CD4-positive, CD25-positive, alpha-beta regulatory T cell (primary cell): ENCODE measurements at places on chromosomes 16 and 17. TPM values are rescaled to one million over a fixed set of nuclear protein-coding genes. Genes with fewer than 3 reads are reported as not detected.

- H3K27ac ChIP-seq, result no peak overlapping the region
- no peak overlapping the region for H3K4me3 ChIP-seq
- peaks cover 2% of the 10 kb centered on the region for H3K27me3 ChIP-seq
- no peaks in the 10 kb centered on the region for H3K36me3 ChIP-seq
- DNase-seq, result no peak
- H3K4me1 ChIP-seq, result no peaks in the 10 kb centered on the region
Observed at GRCh38 chr16:82748026-82748425, 121.3 kb downstream of the CDH13 start.

ABI3 gene
- total RNA-seq, result 6.5 TPM

- no peak for DNase-seq
- H3K36me3 ChIP-seq, result no peaks in the 10 kb centered on the region
- H3K27ac ChIP-seq, result no peak overlapping the region
- no peak overlapping the region for H3K4me3 ChIP-seq
- H3K27me3 ChIP-seq, result peaks cover 7% of the 10 kb centered on the region
- no peaks in the 10 kb centered on the region for H3K4me1 ChIP-seq
Observed at GRCh38 chr16:71188956-71189712, 41.4 kb downstream of the HYDIN start.

KRT24 gene
- total RNA-seq, result not detected

ITGAL gene
- 393 TPM for total RNA-seq

- H3K36me3 ChIP-seq, result no peaks in the 10 kb centered on the region
- no peak overlapping the region for H3K27ac ChIP-seq
- H3K4me1 ChIP-seq, result peaks cover 9% of the 10 kb centered on the region
- H3K27me3 ChIP-seq, result no peaks in the 10 kb centered on the region
- H3K4me3 ChIP-seq, result no peak overlapping the region
Observed at GRCh38 chr17:50027172-50027880, 28.6 kb upstream of the ITGA3 start.

DNA sequence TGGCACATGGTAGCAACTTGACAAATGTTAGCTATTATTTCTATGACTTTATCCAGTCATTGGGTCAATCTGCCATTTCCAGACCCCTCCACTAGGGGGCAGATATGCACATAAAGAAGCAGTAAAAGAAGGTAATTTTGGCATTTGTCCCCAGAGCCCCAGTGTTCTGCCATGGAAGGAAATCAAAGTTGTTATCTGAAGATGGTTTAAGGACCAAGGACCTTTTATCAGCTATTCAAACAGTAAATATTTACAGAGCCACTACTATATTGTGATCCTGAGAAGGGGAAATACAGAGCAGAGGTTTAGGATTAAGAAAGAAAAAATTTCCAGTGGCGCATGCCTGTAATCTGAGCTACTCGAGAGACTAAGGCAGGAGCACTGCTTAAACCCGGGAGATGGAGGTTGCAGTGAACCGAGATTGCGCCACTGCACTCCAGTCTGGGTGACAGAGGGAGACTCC lies 20.0 kb downstream of the TRAF4 start:
- no peaks in the 10 kb centered on the region for H3K27me3 ChIP-seq
- no peaks in the 10 kb centered on the region for H3K4me1 ChIP-seq
- peaks cover 43% of the 10 kb centered on the region for H3K36me3 ChIP-seq

GRCh38 chr16:68778551-68779231 lies 41.6 kb downstream of the CDH1 start:
- no peak overlapping the region for H3K27ac ChIP-seq
- no peaks in the 10 kb centered on the region for H3K27me3 ChIP-seq
- peaks cover 3% of the 10 kb centered on the region for H3K4me1 ChIP-seq
- H3K36me3 ChIP-seq, result no peaks in the 10 kb centered on the region
- DNase-seq, result no peak

MYO15A gene
- total RNA-seq, result 0.81 TPM

SDR42E1 gene
- total RNA-seq, result 3.7 TPM

PTRH2 gene
- 8.4 TPM for total RNA-seq

CLUH gene
- total RNA-seq, result 43.1 TPM

- DNase-seq, result no peak
- no peak overlapping the region for H3K27ac ChIP-seq
- H3K4me3 ChIP-seq, result no peak overlapping the region
- H3K4me1 ChIP-seq, result no peaks in the 10 kb centered on the region
- no peaks in the 10 kb centered on the region for H3K36me3 ChIP-seq
Observed at GRCh38 chr16:86031141-86031678, 132.2 kb downstream of the IRF8 start.

- H3K27ac ChIP-seq, result no peak overlapping the region
- H3K4me1 ChIP-seq, result no peaks in the 10 kb centered on the region
- no peaks in the 10 kb centered on the region for H3K36me3 ChIP-seq
- DNase-seq, result no peak
- no peaks in the 10 kb centered on the region for H3K27me3 ChIP-seq
Observed at GRCh38 chr16:20300312-20301097, 26.8 kb downstream of the GP2 start.

GRCh38 chr17:60277258-60277657 lies 114.7 kb downstream of the USP32 start:
- H3K27ac ChIP-seq, result no peak overlapping the region
- DNase-seq, result no peak
- no peak overlapping the region for H3K4me3 ChIP-seq
- H3K27me3 ChIP-seq, result no peaks in the 10 kb centered on the region

DNA sequence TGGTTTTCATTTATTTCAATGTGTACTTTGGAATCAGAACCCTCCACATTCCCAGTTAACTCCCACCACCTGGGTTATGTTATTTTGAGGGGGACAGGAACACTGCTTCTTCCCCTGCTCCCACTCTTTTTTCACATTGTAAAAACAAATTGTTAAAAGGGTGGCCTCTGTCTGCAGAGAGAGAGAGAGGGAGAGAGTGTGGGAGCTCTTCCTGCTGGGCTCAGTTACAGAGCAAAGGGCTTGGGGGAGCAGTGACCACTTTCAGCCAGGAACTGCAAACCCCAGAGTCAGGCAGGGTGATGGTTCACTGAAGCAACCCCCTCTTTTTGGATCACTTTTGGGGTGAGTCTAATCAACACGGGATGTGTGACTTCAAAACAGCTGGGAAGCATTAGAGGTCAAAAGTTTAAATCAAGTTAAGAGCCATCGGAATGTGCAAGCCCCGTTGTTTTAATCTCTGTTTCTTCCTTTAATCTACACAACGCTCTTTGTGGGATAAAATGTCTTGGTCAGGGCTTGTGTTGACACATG lies 577.0 kb upstream of the CDH11 start:
- no peaks in the 10 kb centered on the region for H3K4me1 ChIP-seq
- H3K27ac ChIP-seq, result no peak overlapping the region
- DNase-seq, result no peak

KRT26 gene
- not detected for total RNA-seq

TMC6 gene
- total RNA-seq, result 727 TPM

DNA sequence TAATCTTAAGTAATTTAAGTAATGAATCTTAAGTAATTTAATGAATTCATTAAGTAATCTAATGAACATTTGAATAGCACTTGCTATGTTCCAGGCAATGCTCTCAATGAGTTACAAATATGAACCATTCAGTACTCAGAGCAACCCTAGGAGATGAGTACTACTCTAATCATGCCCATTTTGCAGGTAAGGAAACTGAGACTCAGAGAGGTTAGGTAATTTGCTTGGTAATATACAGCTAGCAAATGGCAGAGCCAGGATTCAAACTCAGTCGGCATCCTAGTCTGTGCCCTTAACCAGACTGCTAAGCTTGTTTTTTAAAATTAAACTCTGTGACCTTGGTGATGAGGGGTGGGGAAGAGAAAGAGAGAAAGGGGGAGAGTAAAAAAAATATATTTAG lies 25.6 kb downstream of the ACSM1 start:
- H3K36me3 ChIP-seq, result no peaks in the 10 kb centered on the region
- H3K4me1 ChIP-seq, result no peaks in the 10 kb centered on the region
- H3K27me3 ChIP-seq, result no peaks in the 10 kb centered on the region
- H3K4me3 ChIP-seq, result no peak overlapping the region

IGFALS gene
- total RNA-seq, result 0.84 TPM

NKD1 gene
- total RNA-seq, result 2.4 TPM

DNA sequence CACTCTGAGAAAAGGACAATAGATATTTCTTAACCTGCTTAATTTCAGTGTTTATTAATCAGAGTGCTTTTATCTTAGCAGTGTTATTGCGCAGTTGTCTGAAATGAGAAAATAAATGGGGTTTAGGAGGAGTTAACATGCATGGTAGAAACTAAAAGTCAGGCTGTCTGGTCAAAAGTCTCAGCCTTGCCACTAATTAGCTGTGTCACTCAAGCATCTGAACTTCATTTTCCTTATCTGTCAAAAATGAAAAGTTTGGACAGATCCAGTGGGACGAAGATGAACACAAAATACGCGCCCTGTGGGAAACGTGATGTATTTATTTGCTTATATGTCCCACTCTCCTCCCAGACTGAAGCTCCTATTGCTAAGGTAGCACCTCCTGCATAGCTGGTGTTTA lies 6.3 kb upstream of the MEIOB start:
- no peaks in the 10 kb centered on the region for H3K4me1 ChIP-seq
- no peak overlapping the region for H3K4me3 ChIP-seq
- H3K36me3 ChIP-seq, result no peaks in the 10 kb centered on the region
- DNase-seq, result no peak
- no peak overlapping the region for H3K27ac ChIP-seq

GRCh38 chr16:78993346-78993745 lies 607.2 kb downstream of the MAF start:
- no peak overlapping the region for H3K4me3 ChIP-seq
- no peaks in the 10 kb centered on the region for H3K36me3 ChIP-seq
- H3K27me3 ChIP-seq, result no peaks in the 10 kb centered on the region
- H3K27ac ChIP-seq, result no peak overlapping the region

DNA sequence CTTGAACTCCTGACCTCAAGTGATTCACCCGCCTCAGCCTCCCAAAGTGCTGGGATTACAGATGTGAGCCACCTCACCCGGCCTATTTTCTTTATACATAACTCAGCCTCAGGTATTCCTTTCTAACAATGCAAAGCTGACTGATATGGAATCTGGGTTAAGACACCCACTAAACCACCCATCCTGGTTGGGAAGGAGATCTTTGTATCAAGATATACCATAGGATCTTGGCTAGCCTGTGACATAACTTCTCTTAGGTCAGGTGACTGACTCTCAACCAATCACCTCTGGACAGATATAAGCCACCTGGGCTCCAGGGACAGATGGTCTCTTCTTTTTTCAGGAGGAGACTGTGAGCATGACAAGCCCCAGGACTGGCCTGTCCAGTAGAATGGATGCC lies 51.2 kb upstream of the NKD1 start:
- no peak overlapping the region for H3K27ac ChIP-seq
- H3K4me1 ChIP-seq, result no peaks in the 10 kb centered on the region
- H3K4me3 ChIP-seq, result no peak overlapping the region
- no peak for DNase-seq
- no peaks in the 10 kb centered on the region for H3K27me3 ChIP-seq
- H3K36me3 ChIP-seq, result no peaks in the 10 kb centered on the region

DNA sequence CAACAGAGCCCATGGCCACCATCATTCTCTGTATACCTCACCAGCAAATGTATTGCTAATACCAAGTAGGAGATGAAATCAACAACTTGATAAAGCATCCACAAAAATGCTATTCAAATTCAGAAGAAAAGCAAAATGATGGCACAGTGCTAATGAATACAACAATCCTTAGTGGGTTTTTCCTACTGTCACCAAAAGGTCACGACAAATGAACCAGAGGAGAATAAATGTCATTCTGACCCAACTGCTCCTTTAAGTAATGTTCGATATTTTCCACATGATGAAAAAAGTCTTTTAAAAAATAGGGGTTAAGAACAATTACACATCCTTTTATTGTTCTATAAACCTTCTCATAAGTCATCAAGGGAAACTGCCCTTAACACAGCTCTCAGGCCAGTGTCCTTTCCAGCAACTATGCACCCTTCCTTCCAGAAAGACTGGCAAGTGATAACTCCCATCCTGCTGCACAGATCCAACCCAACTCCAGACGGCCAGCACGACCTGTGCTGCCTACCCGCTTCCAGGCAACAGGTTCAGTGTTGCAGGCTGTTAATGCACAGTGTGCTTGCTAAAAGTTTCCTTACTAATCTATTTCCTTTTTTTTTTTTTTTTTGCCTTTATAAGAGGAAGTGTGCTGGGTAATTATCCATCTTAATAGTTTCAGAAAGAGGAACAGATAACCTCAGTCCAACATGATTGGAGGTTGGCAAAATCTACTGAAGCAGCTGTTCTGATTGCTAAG lies 15.4 kb downstream of the FBXO31 start:
- H3K4me1 ChIP-seq, result peaks cover 12% of the 10 kb centered on the region
- DNase-seq, result no peak
- H3K36me3 ChIP-seq, result peaks cover 20% of the 10 kb centered on the region
- no peak overlapping the region for H3K27ac ChIP-seq

GRCh38 chr17:72345088-72345487 lies 224.3 kb downstream of the SOX9 start:
- H3K4me3 ChIP-seq, result no peak overlapping the region
- no peaks in the 10 kb centered on the region for H3K4me1 ChIP-seq
- DNase-seq, result no peak
- no peak overlapping the region for H3K27ac ChIP-seq

CDH3 gene
- total RNA-seq, result 0.32 TPM

FOXN1 gene
- not detected for total RNA-seq

TANC2 gene
- 20.0 TPM for total RNA-seq

GRCh38 chr17:48162306-48162934 lies 54.9 kb downstream of the SNX11 start:
- no peaks in the 10 kb centered on the region for H3K27me3 ChIP-seq
- H3K27ac ChIP-seq, result no peak overlapping the region
- peaks cover 62% of the 10 kb centered on the region for H3K36me3 ChIP-seq
- H3K4me1 ChIP-seq, result no peaks in the 10 kb centered on the region
- DNase-seq, result no peak

KRTAP4-3 gene
- not detected for total RNA-seq

RDM1 gene
- not detected for total RNA-seq

DNA sequence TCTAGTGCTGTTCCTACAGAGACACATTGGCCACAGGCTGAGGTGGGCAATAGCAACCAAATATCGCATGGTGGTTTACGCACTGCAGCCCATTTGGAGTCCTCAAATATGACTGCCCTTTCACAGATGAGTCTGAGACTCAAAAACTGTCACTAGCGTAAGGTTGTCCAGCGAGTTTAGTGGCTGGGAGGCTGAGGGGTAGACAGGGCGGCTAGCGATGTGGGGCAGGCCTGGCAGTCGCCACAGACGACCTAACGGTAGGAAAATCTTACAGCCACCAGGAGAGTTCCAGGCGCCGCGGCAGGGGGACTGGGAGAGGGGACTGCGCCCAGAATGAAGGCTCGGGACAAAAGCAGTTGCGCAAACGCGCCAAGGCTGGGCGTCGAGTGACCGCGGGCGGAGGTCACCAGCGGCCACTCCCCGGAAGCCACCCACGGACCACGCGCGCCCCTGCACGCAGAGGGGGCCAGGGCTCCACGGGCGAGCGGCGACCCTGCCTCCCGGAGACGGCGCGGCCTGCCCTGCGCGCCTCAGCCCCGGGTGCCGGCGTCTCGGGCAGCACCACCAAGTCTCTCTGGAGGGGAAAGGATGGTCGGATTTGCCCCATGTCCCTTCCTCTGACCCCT lies 699 bp upstream of the MAP1LC3B start:
- peak overlapping the region; percentile 55 for H3K4me3 ChIP-seq
- H3K27me3 ChIP-seq, result no peaks in the 10 kb centered on the region
- peaks cover 50% of the 10 kb centered on the region for H3K4me1 ChIP-seq
- H3K27ac ChIP-seq, result peak overlapping the region; percentile 86

COL1A1 gene
- 26.2 TPM for total RNA-seq
